Testis (tissue), 5 donors: ENCODE measurements at places on chromosomes 2 and 18.
A peak's percentile ranks its signal among the peaks of the same experiment; 100 is the strongest.

DNA sequence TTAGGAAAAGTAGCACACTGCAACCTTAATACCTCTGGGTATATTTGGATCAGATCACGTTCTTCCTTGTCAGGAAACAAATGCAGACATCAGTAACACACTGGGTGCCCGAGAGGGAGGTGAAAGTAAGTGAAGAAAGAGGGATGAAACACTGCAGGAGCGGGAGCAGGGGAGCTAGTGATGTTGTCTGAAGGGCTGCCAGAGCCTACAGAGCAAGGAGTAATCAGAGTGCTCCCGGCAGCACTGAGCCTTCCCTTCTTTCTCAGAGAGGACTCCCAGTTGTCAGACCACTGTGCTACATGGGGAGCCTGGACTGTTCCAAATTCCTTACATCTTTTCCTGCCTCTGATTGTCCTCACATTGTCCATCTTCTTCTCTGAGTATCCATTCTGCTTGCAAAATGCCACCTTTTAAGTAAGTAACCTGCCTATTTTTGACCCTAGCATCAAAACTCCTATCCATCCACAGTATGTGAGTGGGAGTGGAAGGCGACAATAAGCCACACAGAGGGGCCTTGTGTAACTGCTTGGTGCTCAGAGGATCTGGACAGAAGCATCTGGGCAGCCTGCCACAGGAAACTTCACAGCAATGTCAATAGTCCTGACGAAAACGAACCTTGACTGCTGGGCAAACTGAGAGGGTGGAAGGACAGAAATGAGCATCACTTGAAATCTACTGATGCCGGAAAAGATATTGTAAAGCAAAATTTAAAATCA, 10.8 kb upstream of the NAB1 start:
- DNase-seq = peak; percentile 86

DNA sequence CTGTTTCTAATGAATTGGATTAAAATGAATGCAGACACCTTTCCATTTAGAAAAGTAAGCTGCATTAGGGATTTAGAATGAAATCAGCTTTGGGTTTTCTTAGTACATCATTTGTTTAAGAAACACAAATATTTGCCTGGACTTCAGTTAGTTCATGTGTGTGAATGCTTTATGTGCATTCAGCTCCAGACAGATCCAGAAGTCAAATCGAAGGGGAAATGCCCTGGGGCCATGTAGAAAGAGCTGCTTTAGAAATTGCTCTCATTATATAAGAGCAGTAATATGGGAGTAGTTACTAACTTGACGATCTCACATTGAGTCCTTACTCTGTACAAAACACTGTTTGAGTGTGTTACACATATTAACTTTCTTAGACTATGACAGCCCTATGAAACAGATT, 88.0 kb upstream of the TTC39C start:
- no peak for DNase-seq

DNA sequence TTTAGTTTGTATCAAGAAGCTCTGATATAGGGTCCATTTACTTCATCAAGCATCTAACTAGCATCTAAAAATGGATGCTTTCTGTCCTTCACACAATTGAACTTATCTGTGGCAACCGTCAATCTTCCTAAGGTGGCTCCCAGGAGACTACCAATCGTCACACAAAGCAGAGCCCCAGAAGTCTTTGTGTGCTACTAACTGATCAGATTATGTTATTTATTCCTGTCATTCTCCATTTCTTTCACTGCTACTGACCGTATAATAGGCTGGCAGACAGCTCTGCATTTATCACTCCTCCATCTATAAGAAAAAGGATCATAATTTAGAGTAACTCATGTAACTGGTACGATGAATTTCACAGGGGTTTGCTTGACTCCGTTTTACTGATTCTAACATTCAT, 585.0 kb upstream of the NXPH2 start:
- DNase-seq = no peak

DNA sequence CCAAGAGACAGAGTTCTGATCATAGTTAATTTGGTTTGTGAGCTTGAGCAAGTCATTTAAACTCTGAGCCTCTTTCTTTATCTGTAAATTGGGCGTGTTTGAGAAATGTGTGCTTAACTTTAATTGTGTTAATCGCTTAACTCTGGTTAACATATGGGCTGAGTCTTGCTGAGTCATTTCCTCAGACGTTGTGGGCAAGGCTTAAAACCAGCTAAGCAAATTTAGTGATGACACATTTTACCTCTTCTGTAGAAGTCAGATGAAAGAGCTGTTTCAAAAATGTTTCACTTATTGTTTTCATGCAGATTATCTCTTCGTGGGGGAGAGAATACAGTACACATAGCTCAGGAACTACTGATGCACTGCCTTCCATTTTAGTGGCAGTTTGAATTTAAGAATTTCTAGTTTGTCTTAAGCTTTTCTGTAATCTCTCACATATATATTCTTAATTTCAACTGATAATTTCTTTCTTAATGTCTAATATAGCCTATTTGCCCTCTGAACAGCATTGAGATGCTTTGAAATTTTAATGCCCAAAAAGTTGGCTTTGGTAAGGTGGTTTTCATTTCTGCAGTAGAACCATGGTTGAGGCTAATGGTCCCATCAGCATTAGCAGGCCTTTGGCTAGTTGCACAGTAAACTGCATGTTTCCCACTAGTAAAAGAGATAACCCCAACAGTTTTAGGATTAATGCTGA, 34.9 kb downstream of the RAB10 start:
- peak; percentile 48 for DNase-seq

- no peak for DNase-seq
Observed at GRCh38 chr2:169748319-169748718, 14.7 kb downstream of the KLHL23 start.

DNA sequence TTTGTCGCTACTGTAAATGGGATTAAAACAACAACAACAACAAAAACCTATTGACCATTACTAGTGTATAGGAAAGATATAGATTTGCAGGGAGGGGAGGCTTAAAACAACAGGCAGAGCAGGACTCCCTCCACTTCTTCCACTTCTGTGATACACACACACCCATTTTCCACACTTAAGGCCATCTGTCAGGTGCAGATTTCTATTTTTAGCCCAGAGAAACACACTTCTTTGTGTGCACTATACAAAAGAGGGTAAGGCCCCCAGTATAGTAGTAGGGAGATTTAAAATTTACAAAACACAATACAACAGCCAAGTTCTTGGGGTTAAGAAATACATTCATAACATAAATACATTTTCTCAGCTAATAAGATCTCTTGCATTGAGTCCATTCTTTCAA, 22.4 kb downstream of the PTPN2 start:
- no peak for DNase-seq

GRCh38 chr2:240467149-240467642, 31.7 kb downstream of the GPC1 start:
- DNase-seq = no peak

DNA sequence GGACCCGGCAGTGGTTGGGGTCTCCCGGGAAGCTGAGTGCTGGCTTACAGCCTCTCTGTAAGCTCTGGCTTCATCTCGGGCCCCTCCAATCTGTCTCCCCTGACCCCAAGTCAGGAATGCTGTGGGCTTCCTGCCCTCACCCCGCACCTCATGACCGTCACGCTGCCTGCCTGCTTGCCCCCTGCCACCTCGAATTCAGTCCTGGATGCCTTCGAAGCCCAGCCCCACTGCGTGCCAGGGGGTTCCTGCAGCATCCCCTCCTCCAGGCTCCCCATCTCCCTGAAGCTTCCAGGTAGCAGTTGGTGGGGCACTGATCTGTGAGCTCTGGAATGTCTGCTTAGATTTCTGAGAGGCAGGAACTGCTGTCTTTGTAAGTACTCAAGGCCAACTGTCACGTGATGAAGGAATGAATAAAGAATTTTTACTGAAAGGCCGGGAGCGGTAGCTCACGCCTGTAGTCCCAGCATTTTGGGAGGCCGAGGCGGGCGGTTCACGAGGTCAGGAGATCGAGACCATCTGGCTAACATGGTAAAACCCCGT, 6.5 kb downstream of the CLHC1 start:
- no peak for DNase-seq

DNA sequence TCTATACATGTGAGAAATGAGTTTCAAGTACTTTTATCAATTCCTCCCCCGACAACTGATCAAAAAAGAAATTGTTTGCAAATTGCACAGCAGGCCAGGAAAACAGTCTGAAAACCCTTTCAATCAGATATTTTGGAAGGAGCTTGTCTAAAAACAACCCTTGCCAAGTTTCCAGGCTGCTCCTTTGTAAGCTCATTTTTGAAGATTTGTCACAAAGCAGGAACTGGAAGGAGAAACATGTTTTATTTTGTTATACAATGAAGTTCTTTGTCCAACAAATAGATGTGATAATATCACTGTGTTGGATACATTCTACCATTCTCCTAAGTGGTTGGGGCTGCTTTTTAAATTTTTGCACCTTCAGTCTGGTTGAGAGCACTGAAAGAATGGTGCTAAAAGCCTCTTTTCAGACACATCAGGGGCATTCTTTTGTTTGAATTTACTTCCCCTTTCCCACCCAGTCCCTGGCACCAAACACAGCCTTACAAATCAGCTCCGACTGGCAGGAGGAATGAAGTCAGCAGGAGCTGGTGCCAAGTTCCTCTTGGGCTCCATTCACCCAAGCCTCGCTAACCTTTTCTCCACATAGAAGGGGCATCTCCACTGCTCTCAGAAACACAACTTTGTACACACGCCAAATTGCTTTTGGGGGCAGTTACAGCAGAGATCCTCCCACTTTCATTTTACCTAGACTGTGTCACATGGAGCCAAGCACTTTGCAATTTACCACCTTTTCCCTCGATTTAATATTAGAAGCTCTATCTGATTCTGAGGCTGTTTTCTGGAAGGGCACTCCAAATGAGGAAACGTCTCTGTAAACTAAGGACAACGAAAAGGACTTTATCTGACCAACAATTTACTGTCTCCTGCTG, 88.0 kb downstream of the C1D start:
- peak; percentile 75 for DNase-seq

- DNase-seq = no peak
Observed at GRCh38 chr2:159155791-159156190, 130.7 kb downstream of the WDSUB1 start.

GRCh38 chr2:184721881-184722280, 123.6 kb downstream of the ZNF804A start:
- DNase-seq = no peak

DNA sequence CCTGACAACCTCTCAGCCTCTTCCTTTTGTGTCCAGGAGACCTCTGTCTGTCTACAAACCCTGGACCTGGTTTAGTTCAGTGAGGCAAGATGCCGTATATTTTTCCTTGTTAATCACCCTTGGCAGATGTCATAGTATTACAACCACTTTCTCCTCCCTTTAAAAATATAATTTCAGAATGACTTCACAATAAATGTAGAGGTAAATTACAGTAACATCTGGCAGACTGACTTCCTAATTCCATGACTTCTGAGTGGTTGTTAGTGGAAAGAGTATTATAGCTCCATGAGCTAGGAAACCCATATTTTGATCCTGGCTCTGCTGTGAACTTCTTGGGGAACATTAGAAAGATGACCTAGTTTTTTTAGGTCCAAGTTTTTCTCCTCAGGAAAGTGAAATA, 39.5 kb downstream of the SPATS2L start:
- no peak for DNase-seq

GRCh38 chr2:45797451-45798230, 146.2 kb downstream of the PRKCE start:
- no peak for DNase-seq

- no peak for DNase-seq
Observed at GRCh38 chr18:10081492-10081891, 167.7 kb downstream of the VAPA start.

- no peak for DNase-seq
Observed at GRCh38 chr2:51013933-51014526, 17.9 kb downstream of the NRXN1 start.

DNA sequence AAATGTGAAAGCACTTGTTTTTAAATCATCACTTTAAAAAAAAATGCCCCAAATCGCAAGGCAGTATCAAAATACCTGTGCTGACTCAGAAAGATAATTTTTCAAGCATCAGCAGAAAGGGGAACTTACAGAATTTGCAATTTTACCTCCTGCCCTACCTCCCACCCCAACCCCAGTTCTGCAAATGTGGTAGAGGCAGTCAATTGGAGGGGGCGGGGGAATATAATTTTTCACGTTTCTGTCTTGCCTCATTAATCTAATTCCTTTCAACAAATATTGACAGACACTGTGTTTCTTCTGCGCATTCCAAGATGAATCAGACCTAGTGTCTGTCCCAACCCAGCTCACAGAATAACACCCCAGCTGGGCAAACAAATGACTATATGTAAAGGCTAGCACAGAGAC, 76.8 kb downstream of the ALPK2 start:
- no peak for DNase-seq

DNA sequence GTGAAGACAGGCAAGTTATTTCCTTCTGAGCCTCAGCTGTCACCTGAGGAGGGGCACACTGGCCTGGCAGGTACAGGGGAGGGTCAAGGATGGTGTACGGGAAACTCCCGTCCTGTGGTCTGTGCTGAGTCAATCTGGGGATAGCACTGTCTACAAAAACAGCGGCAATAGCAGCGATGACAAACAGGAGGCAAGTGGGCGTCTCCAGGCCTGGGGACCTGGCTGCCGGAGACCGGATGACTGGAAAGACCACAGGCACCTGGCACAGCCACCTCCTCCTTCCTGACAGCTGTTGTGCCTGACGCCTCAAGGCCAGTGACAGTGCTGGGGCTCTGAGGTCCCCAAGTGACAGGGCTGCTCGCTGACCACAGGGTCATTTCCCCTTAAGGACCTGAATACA, 202.1 kb upstream of the HS6ST1 start:
- DNase-seq = no peak

DNA sequence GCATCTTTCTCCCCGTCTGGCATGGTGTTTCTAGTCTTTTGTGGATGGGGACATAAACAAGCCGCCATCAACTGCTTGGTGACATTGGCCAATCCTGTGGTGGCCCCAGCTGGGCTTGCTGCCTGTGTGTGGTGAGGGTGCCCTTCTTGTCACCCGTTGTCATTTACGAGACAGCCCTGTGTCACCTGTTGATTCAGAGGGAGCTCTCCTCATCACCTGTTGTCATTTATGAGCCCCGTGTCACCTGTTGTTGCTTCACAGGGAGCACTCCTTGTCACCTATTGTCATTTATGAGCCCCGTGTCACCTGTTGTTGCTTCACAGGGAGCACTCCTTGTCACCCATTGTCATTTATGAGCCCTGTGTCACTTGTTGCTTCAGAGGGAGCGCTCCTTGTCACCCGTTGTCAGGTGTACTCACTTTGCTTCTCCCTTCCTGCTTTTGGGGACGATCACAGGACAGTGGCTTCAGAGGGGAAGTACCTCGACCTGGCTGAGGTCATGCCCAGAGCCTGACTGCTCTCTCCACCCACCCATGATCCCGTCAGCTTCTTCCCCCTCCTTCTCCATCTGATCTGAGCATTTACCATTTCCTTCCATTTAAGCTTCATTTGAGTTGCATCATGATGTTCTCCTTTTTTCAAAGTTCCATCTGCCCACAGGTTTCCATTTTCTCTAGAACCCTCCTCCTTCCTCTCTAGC, 29.1 kb downstream of the HPCAL1 start:
- DNase-seq = no peak

GRCh38 chr2:201263779-201264178, 3.4 kb downstream of the CASP8 start:
- DNase-seq = no peak

GRCh38 chr2:25492726-25493125, 151.0 kb upstream of the DNMT3A start:
- no peak for DNase-seq

- DNase-seq = no peak
Observed at GRCh38 chr2:1714291-1715064, 29.8 kb downstream of the PXDN start.

- no peak for DNase-seq
Observed at GRCh38 chr18:35030277-35030989, 10.8 kb upstream of the MAPRE2 start.

- DNase-seq = no peak
Observed at GRCh38 chr2:112340475-112341267, 65.3 kb downstream of the ZC3H6 start.

- no peak for DNase-seq
Observed at GRCh38 chr2:171889808-171890207, 4.2 kb downstream of the SLC25A12 start.
